IPS DF 6.9 (cell line): ENCODE measurements at places on chromosomes 2 and 18.

- H3K4me1 ChIP-seq = no peaks in the 10 kb centered on the region; the same call in 1 of the 2 replicates
- no peak for DNase-seq
- no peak overlapping the region for H3K27ac ChIP-seq
- no peaks in the 10 kb centered on the region for H3K27me3 ChIP-seq
Observed at GRCh38 chr2:206211657-206212255, 52.1 kb downstream of the EEF1B2 start.

DNA sequence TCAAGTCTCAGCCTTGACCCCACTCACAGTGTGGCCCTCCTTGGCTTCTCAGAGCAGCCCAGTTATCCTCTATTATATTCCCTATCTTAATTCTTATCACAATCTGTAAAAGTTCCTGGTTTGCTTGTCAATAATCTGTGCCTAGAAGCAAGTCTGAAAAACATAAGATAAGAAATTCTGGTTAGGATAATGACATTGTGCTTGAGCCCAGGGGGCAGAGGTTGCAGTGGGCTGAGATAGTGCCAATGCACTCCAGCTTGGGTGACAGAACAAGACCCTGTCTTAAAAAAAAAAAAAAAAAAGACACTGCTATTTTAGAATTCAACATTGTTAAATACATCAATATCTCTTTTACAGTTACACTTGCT is 63.9 kb downstream of the TMEM131 start:
- no peak overlapping the region for H3K27ac ChIP-seq
- DNase-seq = no peak
- no peaks in the 10 kb centered on the region for H3K4me1 ChIP-seq
- no peaks in the 10 kb centered on the region for H3K36me3 ChIP-seq
- no peak overlapping the region for H3K4me3 ChIP-seq

GRCh38 chr18:10804126-10804525 is 278.3 kb downstream of the NAPG start:
- no peaks in the 10 kb centered on the region for H3K36me3 ChIP-seq
- no peak overlapping the region for H3K4me3 ChIP-seq
- DNase-seq = no peak
- H3K4me1 ChIP-seq = no peaks in the 10 kb centered on the region
- no peaks in the 10 kb centered on the region for H3K27me3 ChIP-seq

GRCh38 chr2:173545364-173545763 is 190.7 kb downstream of the CDCA7 start:
- no peaks in the 10 kb centered on the region for H3K36me3 ChIP-seq
- no peak for DNase-seq
- no peaks in the 10 kb centered on the region for H3K4me1 ChIP-seq
- no peaks in the 10 kb centered on the region for H3K27me3 ChIP-seq

- no peak for DNase-seq
- no peak overlapping the region for H3K27ac ChIP-seq
- H3K4me1 ChIP-seq = no peaks in the 10 kb centered on the region
Observed at GRCh38 chr2:225041207-225041850, 939 bp downstream of the DOCK10 start.
